Osteoblast (primary cell): ENCODE measurements at places on chromosomes 2 and 18.

DNA sequence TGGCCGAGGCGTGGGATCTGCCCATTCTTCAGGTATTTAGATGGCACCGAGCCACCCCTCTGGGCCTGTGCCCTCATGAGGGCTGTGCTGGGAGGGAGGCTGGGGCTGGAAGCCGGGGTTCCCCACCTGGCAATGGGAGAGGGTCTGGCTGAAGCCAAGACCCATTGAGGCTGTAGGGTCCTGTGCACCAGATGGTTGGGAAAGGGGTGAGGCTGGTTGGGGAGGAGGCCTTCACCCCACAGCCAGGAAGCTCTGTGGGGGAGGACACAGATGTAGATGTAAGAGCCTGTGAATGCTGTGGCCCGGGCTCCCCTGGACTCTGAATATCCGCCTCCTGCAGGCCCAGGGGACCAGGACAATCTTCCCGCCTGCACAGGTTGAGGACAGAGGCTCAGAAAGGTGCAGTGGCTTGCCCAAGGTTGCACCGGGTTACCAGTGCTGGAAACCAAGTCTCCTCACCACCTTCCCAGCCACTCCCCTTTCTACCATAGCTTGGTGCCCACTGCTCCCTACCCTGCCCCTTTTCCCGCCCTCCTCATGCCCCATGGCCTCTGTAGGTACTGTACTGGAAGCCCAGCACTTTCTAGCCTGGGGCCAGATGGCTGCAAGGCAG lies 49.7 kb downstream of the PDCL3 start:
- no peak for DNase-seq

DNA sequence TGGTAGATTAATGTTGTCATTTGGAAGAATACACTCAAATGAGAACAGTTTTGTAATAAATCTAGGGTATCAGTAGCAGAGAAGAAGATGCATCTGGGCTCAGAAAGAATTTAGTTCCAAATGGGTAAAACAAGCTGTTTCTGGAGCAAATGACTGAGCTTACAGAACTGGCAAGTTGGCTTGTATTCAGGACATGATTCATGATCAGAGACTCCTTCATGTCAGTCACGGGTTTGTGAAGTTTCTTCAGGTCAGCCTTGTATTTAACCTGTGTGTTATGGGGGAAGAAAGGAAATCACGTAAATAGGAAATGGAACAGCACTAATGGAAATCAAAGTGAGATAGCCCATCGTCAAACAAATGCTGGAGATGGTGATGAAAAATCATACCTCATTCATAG lies 109.1 kb downstream of the RIF1 start:
- no peak for DNase-seq

DNA sequence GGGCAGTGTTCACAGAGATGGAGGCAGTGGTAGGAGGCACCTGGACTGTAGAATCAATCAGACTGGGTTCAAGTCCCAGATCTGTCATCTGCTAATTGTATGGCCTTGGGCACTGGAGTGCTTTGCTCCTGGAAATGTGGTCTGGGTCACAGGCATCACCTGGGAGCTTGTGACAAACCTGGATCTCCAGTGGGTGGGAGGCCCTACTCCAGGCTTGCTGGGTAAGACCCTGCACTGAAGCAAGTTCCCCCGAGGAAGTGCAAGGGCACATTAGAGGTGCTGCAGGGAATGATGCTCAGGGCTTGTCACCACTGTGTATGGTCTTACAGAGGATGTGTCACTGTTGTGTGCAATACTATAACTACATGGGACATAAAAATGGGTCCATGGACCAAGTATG lies 220.5 kb upstream of the ID2 start:
- DNase-seq, result no peak

DNA sequence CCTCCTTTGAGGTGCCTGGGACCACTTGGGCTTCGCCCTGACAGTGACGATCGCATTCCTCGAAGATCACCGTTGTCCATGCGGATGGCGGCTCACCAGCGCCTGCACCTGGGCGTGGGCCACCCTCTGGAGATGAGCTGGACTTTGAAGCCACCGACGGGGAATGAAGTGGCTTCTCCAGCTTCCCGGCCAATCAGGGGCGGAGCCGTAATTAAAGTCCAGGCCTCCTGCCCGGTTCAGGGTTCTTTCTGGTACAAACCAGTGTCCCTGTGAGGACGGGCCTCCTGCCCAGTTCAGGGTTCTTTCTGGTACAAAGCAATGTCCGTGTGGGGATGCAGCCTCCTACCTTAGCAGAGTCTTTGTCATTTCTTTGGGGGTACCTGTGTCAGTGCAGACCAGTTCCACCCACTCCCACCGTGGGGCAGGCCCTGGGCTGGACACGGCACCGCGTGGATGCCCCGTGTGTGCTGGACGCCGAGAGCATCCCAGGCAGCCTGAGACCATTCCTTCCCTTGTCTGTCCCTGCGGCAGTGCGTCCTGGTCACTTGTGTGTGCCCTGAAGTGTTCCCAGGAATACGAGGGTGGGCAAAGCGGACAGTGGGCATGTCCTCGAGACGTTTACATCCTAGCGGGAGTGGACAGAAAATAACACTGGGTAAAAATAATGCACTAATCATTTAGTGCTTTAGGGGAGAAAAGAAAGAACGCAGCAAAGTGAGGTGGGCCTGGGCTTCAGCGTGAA lies 55.0 kb downstream of the KCNG2 start:
- DNase-seq, result peak; percentile 81

GRCh38 chr2:170394641-170395387 lies 216.9 kb downstream of the MYO3B start:
- no peak for DNase-seq

DNA sequence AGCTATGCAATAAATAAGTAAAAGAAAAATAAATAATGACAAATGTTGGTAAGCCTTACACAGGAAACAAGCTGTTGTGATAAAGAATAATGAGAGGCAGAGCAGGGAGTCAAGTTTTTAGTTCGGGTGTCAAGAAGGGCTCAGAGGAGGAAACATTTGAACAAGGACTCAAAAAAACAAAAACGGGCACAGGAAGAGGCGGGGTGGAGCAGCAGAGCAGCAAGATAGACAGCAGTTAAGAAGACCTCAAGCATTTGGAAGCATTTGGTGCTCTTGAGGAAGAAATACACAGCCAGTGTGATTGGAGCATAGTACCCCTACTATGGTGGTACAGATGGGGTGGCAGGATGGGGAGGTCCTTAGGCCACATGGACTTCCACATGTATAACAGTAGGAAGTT lies 2.8 kb downstream of the TMEM169 start:
- no peak for DNase-seq

DNA sequence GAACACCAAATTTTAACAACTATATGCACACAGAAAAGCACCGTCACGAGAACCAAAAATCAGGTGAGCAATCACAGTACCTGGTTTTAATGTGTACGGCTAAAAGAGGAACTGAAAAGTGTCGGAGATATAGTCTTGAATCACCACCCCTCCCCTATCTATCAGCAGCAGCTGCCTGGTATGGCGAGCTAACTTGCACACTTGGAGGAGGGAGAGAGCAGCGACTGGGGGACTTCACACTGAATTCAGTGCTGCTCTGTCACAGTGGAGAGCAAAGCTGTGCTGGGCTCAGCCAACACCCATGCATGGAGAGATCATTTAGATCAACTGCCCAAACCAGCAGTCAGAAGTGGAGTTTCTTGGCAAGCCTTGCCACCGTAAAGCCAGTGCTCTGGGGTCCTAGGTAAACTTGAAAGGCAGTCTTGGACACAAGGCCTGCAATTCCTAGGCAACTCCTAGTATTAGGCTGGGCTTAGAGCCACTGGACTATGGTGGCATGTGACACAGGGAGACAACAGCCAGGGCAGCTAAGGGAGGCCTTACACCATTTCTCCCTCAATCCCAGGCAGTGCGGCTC lies 89.2 kb upstream of the CD226 start:
- DNase-seq, result no peak

- no peak for DNase-seq
Measured at GRCh38 chr2:119605096-119605495, 60.8 kb downstream of the CFAP221 start.

GRCh38 chr2:88227446-88227845 lies 57.3 kb downstream of the THNSL2 start:
- DNase-seq, result peak; percentile 68

- DNase-seq, result no peak
Measured at GRCh38 chr18:5315838-5316237, 20.3 kb upstream of the ZBTB14 start.

- DNase-seq, result no peak
Measured at GRCh38 chr18:47265197-47265596, 13.7 kb upstream of the SKOR2 start.

GRCh38 chr2:160266037-160266551 lies 66.0 kb upstream of the ITGB6 start:
- no peak for DNase-seq

GRCh38 chr2:187447336-187447735 lies 716 bp downstream of the CALCRL start:
- DNase-seq, result no peak

DNA sequence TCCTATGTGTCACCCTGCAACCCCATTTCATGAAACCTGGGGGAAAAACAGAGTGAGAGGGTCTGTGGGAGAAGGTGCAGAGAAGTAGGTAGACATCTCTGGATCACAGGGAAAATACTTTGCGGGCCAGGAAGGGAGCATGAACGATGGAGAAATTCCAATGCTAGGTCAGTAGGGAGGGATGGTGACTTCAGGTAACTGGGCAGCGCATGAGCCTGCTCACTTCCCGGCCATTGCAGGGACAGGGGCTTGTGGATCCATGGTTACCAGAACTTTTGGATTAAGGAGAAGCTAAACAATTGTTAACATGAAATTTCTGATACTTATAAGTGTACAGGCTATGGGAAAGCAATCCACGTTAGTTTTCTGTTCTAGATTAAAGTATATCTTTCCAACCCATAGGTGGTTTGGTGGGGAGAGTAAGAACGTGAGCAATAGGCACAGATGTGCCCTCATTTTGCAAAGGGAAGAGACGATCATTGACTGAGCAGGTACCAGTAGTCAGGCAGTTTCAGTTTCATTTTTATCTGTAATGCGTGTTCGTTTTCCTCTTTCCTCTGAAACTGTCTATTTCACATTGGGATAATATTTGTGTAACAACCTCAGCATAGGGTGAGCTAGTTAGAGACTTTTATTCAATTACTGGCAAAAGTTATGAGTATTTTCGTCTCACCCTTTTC lies 65.0 kb downstream of the NYAP2 start:
- no peak for DNase-seq

GRCh38 chr18:24009651-24010333 lies 4.8 kb upstream of the TTC39C start:
- no peak for DNase-seq

DNA sequence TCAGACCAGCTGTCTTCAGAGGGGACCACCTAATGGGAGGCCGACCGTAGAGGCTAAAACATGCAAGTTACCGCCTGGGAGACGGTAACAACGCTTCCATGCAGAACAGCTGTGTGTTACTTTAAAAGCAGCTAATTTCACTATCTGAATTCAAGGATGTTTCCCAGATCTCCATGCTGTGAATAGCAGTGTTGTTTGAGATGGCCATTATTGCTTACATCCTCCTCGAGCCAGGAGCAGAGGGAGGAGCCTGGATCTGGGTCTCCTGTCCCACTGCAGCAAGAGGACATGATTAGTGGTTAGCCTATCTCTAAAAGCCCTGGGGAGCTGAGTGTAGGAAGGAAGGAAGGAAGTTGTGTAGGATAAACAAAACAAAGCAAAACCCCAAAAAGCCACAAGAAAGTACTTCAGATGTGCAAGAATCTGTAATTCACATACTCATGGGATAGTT lies 50.9 kb downstream of the ACTR2 start:
- no peak for DNase-seq

GRCh38 chr18:45330170-45330594 lies 285.1 kb upstream of the SLC14A2 start:
- peak; percentile 57 for DNase-seq

GRCh38 chr2:181542170-181542569 lies 85.0 kb downstream of the ITGA4 start:
- DNase-seq, result no peak

- no peak for DNase-seq
Measured at GRCh38 chr2:147386284-147386683, 458.5 kb upstream of the ACVR2A start.

GRCh38 chr18:48404716-48405507 lies 4.3 kb downstream of the ZBTB7C start:
- DNase-seq, result peak; percentile 98

DNA sequence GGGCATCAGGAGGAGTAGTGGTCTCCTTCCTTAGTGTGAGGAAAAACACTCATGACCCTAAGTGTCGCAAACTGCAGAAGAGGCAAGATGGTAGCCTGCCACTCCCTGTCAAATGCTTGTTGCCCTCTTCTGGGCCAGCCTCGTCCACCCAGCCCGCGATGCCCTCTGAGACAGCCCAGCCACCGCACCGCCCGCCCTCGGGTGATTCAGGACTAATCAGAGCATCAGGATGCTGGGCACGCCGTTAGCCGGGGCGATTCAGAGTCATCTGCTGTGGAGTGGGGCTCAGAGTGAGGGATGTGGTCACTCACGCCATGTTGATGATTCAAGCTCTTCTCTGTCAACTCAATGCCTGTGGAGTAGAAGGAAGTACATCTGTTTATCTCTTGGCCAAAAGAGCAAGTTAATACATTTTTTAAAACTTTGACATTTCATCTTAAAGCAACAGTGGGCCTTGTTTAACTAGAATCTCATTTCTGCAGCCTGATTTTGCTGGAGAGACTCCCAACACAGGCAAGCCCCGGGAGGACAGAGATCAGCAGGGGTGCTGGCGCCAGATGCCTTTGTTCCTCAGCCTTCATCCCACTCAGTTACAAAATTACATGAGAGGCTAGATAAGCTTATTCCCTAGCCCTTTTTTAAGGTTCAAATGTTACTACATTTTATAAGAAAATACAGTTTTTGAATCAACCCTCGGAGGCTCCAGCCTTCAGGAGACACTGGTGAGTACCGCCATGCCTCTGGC lies 79.0 kb downstream of the TMEM18 start:
- no peak for DNase-seq
